Hindlimb muscle (tissue), 1 donor: ENCODE measurements at places on chromosomes 1 and 21.
A peak's percentile ranks its signal among the peaks of the same experiment; 100 is the strongest.

GRCh38 chr1:89649783-89650182, 16.9 kb downstream of the LRRC8C start:
- DNase-seq: no peak

DNA sequence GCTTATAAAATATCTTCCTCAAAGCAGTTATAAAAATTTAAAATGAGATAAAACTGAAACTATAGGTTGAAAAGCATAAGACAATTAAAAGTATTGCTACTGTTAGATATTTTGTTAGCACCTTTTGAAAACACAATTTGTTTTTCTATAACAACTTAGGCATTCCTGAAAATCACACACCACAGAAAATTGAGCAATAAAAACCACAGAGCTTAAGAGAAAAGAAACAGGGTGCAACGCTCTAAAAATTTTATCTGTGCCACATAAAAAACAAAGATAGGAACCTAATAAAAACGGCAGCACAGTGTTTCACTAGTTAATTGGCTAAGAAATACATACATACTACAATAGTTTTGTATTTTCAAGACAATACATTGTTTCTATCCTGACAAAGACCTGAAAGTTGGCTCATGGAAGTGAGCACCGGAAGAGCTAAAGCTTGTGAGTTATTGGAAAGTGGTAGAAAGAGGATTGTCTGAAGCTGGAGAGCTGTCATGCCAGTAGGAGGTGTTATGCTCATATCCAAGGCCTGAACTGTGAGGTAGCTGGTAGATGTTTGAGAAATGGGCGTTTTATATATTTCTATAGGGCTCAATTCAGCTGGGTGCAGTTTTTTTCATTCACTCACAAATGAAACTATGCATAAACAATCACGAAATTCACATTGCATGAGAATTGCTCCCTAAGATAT, 45.8 kb downstream of the RGS7 start:
- DNase-seq: no peak

GRCh38 chr1:35546614-35547013, 10.6 kb downstream of the KIAA0319L start:
- no peak for DNase-seq

DNA sequence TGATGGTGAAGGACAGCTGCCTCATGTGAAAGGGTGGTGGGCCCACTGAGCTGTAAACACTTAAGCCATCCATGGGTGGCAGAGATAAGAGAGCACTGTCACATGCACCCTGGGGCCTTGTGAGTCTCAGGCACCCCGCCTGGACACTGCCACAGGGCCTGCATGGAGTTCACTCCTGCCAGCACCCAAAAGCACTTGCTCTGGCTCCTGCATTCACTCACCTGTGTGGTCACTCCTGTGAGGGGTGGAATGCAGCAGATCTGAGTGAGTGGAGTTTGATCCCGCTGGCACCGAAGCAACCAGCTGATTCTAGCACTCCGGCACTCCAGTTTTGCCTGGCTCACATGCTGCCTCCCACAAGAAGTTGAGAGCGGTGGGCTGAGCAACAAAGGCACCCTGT, 1142.1 kb upstream of the PRMT6 start:
- no peak for DNase-seq

GRCh38 chr1:183368213-183369108, 49.7 kb downstream of the NMNAT2 start:
- no peak for DNase-seq

DNA sequence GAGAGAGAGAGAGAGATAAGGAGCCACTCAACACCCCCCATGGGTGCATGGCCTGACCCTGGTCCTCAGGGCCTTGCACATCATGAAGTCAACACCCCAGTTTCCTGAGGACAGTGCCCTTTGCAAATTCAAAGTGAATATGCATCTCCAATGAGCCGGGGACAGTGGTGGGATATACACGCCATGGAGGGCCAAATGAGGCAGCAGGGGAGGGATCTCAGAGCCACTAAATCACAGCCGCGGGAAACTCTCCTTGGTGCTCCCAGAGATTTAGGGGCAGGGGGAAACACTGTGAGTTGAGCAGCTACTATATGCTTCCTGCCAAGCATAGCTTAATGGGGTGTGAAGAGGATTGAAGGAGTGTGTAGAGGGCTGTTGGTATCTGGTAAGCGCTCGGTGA, 35.5 kb downstream of the MATN1 start:
- DNase-seq: no peak

DNA sequence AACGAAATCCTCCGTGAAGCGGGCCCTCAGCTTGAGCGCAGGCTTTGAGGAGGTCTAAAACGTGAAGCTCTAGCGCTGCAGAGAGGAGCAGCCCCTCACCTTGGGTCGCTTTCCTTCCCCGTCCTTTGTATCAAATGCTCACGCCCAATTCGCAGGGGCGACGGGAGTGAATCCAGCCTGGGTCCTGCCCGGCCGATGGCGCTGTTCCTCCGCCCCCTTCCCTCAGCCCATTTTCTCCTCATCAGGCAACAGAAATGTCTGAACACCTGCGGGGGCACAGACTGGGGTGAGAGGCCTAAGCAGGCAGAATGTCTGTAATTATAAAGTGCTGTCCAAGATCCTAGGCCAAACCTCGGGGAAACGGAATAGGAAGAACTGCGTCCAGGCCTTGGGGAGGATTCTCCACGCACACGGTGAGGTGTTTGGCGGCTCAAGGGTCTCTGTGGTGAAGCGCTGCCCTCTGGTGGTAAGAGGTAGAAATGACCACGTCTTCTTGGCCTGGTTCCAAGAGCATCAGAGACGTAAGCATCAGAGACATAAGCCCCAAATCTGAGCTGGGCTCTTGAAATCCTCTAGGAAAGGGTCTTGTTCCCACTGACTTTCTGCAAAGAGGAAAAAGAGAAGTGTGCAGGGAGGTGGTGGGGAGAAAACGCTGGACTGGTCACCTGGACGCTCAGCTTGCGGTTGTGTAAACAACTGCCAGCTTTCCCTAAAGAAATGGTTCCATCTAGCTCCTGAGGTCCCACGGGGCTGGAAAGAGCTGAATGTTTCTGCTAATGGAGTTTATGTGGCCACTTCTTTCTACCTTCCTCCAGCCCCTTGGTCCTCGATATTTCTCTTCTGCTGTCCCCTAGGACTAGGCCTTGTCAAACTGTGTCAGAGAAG, 92.1 kb upstream of the CD53 start:
- DNase-seq: peak; percentile 44

GRCh38 chr1:38608202-38608864, 251.2 kb downstream of the RRAGC start:
- no peak for DNase-seq

GRCh38 chr1:177441281-177441680, 270.5 kb downstream of the BRINP2 start:
- no peak for DNase-seq

GRCh38 chr1:178055779-178056471, 38.0 kb upstream of the RASAL2 start:
- no peak for DNase-seq

GRCh38 chr1:48848035-48848434, 71.3 kb upstream of the BEND5 start:
- DNase-seq: no peak

DNA sequence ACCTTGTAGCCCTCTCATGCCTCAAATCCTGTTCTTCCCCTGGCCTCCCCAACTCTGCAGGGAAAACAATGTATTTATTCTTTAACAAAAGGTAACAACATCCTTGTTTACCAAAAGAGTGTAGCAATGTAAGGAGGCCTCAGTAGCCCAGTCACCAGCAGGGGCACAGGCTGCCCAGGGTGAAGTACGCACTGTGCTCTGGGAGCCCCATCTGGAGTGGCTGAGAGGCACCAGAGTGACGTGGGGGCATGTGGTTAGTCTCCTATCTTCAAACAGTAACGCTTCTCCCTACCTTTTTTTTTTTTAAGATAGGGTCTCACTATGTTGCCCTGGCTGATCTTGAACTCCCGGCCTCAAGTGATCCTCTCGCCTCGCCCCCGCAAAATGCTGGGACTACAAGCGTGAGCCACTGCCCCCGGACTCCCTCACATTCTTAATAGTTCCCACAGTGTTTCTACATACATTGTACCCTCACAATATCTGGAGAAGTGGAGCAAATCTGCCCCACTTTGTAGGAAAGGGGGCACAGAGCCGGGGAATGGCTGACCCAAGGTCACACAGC, 51.3 kb upstream of the ECE1 start:
- DNase-seq: no peak

DNA sequence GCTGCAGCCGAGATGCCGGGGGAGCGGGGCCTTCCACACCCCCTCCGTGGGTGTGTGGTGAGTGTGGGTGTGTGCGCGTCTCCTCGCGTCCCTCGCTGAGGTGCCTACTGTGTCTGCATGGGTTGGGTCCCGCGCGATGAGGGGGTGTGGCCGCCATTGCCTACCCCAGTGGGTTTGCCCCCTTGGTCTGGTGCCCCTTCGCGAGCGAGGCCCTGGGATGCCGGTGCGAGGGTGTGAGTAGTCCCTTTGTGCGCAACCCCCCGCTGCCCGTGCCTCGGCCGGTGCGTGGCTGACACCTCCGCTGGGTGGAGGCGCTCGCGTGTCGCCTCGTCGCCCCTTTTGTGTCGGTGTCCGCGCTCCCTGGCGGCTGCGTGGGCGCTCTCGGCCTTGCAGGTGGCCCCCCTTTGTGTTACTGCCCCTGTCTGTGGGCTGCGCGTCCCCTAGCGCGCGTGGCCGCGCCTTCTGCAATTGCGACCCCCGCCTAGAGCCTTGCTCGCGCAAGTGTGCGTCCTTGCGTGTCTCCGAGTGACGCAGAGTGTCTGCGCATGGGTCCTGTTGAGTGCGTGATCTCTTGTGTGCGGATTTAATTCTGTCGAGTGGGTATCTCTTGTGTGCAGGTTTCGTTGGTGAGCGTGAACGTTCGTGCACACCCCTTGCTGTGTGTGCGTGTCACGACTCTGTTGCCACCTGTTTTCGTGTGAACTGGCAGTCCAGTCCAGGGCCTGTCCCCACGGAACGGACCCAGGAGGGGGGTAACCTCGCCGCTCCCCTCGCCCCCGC, 553 bp downstream of the TTC3 start:
- DNase-seq: peak; percentile 82

DNA sequence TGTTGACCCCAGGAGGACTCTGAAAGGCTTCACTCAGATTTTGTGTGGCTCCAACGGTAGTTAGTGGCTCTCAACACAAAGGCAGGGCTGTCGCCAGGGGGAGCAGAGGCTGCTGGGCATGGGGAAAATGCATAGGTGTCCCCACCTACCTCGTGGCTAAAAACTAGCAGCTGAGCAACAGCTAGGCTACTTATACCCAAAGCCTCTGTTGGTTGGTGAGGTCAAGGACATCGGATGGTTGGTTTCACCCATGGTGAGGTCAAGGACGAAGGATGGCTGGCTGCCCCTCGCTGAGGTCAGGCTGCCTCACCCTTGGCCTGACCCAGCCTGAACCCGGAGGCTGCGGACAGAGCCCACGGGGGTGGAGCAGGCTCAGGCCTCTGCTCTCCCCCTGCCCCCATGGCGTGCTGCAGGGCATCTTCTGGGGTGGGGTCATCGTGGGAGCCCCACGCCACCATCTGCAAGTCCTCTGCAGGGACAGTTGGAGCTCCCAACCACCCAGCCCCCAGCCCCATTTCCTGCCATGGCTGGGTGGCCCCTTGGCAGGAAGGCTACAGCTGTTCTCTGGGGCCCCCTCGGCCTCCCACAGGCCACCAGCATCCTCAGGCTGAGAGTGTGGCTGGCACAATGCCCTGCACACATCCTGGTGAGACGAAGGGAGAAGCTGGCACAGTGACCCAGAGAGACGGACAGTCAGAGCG, 8.5 kb upstream of the GNB1 start:
- DNase-seq: no peak

DNA sequence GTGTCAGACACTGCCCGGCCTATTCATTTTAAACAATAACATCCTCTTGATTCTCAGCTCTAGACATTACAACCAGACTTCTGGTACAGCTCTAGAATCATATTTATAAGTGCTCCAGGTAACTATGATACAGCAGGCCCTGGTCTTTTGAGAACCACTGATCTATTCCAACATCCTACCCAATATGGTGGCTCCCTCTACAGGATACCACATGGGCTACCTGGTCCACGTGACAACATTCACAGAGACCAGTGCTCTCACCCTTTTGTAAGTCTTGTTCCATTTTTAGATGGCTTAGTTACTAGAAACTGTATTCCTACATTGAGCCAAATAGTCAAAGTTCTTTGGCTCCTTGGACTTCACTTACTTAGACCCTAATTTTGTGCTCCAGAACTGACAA, 102.9 kb downstream of the PTPN14 start:
- DNase-seq: no peak

- DNase-seq: no peak
These were observed 166.0 kb downstream of the EDEM3 start for GRCh38 chr1:184588701-184589100.

DNA sequence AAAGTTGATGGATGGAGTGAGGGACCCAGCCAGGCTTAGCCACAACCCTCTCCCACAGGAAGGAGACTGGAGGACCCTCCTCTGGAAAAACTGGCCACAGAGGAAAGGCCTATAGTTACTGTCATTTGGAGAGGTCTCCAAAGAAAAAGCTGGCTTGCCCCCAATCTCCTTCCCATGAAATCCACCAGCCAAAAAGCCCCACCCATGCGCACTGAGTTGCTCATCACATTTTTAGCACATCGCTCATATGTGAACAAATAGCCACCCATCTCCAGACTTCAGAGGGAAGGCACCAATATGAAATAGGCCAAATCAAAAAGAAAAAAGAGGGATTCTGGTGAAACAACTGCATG, 36.9 kb upstream of the QSOX1 start:
- DNase-seq: no peak

- no peak for DNase-seq
These were observed 65.1 kb downstream of the DDR2 start for GRCh38 chr1:162697140-162697895.
